Stimulated activated naive CD8-positive, alpha-beta T cell treated with anti-CD3 and anti-CD28 coated beads, Interleukin-15, Interleukin-2, amounts not matched to agents 100 U/mL and 50 U/mL, for 24 hours (primary cell): ENCODE measurements at places on chromosomes 5 and 9.
A peak's percentile ranks its signal among the peaks of the same experiment; 100 is the strongest.

- DNase-seq, result no peak
Observed at GRCh38 chr5:116738615-116739261, 164.1 kb upstream of the SEMA6A start.

DNA sequence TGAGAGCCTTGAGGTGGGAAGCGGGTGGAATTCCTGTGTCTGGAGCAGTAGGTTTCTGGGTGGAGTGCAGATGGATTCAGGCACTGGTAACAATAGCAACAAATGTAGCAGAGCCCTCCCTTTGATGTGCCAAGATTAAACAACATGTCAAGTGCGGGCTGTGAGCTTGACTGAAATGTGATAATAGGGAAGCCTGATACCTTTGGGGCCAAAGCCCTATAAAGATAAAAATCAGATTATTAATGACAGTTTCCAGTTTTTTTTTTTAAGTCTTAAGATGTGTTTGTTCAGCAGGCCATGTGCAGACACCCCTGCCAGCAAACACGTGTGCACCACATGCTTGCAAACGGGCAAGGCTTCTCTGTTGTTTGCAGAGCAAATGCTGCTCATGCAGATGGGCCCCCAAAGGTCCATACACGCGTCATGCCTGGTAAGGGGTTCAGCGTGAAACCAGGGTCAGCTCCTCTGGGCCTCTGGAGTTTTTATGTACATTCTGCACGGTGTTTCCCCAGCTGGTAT is 193.2 kb downstream of the GADD45G start:
- DNase-seq, result no peak

GRCh38 chr9:20640331-20641187 is 18.3 kb upstream of the MLLT3 start:
- DNase-seq, result peak; percentile 81

- DNase-seq, result no peak
Observed at GRCh38 chr9:694092-694402, 147.4 kb upstream of the DMRT1 start.

GRCh38 chr5:138632900-138633489 is 57.8 kb upstream of the HSPA9 start:
- DNase-seq, result peak; percentile 31

DNA sequence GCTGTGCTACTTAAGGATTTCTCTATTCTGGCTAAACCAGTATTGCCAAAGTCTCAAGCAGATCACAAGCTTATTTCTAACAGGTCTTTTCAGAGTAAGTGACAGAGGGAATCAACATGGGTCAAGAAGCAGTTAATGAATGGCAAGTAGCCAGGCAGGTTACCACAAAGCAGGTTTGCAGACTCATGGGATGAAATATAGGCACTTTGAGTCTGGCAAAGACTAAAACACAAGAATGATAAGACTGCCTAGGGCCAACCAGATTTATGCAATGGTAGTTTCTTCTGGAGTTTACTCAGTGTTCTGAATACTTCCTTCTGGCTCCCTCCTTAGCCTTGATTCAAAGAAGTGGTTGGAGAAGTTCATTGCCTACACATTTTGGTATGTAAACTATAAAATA is 3.6 kb downstream of the HMGCS1 start:
- DNase-seq, result no peak

GRCh38 chr5:62143268-62144229 is 162.5 kb upstream of the KIF2A start:
- no peak for DNase-seq

DNA sequence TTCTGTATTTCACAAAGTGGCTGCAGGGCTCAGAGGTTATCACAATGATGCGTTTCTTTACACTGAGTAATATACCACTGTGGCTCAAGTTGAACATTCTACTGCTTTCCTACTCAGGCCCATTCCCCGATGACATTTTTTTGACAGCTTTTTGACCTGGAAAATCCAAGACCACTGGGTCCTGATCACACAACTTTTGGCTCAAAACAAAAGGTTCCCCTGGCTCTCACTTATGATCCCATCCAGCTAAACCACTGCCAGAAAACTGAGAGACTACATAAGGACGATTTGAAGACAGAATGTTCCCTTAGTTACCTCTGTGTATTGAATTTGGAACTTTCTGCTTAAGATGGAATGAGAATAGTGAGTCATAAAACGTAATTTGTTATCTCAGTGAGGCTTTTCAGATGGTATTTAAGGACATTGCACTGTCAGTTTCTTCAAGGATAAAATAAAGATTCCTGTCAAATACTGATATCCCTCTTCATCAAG is 78.0 kb upstream of the FBXL7 start:
- no peak for DNase-seq

- DNase-seq, result no peak
Observed at GRCh38 chr9:71928806-71929205, 17.4 kb downstream of the C9orf85 start.

DNA sequence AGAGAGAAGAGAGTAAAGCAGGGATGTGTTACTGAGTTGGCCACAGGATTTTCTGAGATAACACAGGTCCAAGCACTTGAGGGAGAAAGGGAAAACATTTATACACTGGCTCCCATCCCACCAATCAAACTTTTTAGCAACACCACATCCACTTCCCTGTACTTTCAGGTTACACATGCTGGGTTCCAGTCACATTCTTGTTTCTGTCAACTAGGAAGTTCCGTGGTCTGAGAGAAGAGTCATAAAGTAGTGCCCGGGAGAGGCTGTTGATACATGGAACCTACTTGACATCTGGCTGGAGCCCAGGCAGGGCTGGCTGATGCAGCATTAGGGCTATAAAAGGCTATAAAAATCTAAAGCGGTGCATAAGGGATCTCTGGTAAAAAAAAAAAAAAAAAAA is 473.9 kb upstream of the COX7C start:
- no peak for DNase-seq

DNA sequence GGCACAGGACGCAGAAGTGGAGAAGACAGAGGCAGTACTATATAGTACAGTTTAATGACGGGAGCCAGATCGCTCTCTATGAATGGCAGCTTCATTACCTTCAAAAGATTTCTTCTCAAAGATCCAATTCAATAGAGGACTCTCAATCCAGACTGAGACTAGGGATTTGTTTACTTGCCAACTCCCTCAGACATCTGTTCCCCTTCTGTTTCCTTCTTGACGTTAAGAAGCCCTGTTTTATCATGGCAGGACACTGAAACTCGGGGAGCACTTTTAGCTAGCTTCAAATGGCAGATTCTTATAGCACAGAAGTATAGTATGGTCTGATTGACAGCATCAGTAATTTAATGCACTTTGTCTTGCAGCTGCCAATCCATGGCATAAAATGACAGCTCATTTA is 747.3 kb upstream of the C9orf72 start:
- DNase-seq, result no peak

DNA sequence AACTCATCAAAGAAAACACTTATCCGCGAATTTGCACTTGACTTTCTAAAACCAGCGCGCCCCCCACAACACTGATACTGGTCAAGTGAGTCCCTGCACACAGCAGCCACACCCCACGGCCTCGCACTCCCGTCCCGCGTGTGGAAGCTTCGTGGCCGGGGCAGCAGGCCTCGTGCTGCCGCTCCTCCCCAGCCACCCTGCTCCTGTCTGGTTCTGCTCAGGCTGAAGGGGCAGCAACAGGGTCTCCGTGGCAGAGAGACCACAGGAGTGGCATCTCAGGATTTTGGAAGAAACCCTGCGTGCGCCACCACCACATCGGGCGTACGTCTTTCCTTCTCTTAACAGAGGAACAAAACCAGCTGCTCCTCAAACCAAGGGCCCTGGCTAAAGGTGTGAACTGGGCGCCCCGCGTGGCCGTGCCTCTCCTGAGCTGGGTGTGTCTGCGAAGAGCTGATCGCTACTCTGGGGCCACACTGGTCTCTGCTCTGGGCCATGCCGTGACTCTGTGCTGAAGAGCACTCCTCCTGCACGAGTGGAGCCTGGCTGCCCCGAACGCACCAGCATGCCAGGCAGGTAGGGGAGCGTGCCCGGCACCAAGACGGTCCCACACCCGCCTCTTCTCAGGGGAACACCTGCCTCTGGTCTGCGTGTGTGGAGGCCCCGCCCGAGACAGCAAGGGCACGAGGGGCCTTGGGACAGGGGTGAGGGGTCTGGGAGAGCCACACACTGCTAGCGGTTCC is 17.4 kb upstream of the LHX3 start:
- no peak for DNase-seq

DNA sequence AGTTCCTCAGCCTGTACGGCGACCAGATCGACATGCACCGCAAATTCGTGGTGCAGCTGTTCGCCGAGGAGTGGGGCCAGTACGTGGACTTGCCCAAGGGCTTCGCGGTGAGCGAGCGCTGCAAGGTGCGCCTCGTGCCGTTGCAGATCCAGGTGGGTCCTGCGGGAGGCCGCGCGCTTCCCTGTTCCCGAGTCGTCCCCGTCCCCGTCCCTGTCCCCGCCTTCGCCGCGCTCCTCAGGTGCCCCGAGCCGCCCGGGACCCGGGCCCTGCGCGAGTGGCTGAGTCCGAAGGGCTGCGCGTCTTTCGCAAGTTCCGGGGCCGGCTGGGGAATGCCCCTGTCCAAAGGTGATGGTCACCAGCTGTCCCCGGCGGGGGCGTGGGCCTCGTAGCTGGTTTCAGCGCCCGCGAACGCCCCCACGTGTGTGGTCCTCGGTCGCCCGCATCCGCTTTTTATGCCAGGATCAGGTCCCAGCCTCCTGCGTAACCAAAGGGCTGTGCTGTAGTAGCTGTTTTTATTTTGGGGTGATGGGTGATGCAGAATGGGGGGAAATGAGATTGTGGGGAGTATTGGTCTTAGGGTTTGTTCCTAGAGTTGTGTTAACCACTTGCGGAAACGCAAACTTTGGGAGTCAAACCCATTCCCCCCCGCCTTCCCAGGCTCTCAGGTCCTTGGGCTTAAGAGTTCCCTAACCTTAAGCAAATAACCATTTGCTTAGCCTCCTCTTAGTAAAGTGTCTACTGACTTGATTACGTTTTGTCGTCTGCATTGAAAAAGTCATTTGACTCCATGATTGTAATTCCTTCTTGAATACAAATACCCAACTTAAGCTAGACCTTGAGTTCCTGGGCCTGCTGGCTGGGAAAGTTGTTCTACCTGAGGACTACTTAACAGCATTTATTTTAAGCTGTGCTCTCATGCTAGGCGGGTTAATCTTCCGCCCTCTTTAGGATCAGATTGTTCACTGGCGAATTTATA is 663 bp downstream of the ISOC1 start:
- DNase-seq, result peak; percentile 60

- DNase-seq, result no peak
Observed at GRCh38 chr5:116361171-116361967, 213.3 kb downstream of the SEMA6A start.

GRCh38 chr5:154576429-154576806 is 98.4 kb upstream of the HAND1 start:
- DNase-seq, result no peak

GRCh38 chr9:35398651-35399335 is 91.1 kb upstream of the RUSC2 start:
- DNase-seq, result no peak

- DNase-seq, result no peak
Observed at GRCh38 chr5:175598774-175599173, 59.1 kb upstream of the HRH2 start.

DNA sequence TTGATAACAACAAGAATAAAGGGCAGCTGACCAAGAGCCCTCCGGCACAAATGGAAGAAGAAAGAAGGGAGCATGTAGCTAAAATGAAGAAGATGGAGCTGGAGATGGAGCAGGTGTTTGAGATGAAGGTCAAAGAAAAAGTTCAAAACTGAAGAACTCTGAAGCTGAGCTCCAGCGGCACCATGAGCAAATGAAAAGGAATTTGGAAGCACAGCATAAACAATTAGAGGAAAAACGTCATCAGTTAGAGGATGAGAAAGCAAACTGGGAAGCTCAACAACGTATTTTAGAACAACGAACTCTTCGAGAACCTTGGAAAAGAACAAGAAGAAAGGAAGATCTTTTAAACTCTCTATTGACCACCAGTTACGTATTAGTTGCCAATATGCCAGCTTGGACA is 100.9 kb downstream of the GABBR2 start:
- no peak for DNase-seq

DNA sequence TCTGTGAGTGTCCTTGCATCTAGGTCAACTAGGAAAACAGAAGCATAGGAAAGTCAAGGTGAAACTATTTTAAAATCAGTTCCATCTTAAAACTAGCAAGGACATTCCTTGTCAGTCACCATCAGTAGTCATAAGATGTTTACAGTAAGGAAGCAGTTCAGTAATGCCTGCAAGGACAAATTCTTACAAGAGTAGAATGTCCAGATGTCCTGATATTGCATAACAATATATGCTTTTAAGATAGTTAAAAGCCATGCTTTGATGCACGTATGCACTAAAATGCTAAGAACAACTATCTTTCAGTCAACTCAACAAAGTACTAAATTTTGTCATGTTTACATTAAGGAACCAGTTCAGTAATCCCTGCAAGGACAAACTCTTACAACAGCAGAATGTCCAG is 11.3 kb upstream of the SVEP1 start:
- no peak for DNase-seq

DNA sequence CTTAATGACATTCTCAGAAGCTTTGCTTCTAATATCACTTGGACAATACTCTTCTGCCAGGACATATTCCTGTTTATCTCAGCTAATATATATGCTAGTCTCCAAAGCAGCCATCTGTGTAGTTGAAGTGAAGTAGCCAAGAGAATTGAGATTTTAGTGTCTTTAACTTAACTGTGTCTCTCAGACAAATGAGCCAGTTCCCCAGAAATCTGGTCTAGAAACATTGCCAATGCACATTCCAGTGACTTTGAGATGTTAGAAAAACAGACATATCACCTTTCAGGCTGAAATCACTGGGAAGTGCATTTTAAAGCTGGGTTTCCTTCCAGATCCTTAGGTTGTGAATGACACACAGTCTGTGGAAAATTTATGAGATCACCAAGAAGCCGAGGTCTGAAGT is 114.6 kb downstream of the MTX3 start:
- DNase-seq, result no peak

DNA sequence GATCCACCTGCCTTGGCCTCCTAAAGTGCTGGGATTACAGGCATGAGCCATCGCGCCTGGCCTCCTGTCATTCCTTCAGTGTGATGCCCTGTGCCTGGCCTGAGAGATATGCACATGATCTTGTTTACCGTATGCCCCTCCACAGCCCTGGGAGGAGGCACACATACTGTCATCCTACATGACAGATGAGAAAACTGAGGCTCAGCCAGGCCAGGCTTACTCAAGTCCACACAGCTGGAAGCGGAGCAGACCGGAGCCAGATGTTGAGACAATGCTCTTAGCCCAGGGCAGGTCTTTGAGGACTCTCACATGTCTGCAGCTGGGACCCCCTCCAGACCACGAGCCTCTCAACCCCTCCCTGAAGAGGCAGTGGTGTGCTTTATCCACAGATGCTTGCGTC is 38.7 kb upstream of the SH3PXD2B start:
- no peak for DNase-seq

DNA sequence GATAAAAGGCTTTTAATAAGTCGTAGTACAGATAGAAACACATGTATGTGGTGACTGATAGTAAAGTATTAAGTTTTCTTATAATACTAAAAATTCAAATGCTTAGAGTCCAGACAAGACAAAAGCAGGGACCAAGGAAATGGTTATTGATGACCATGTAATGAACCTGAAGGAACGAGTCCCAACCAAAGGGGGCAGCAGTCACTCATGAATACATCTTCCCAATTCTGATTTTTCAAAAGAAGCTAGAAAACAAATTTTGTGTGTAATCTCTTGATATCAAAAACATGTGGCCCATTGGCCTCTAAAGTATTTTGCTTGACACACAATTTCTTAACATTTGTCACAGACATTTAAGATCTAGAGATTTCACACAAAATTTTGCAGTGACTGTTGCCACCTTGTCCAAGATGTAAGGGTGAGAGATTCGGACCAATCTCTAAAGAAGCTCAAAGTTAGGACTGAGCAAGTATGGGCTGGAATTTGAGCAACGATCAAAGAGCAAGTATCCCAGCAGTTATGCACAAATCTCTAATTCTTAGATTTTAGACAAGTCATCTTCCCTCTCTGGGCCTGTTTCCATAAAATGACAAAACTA is 66.8 kb downstream of the ARL15 start:
- peak; percentile 23 for DNase-seq

- no peak for DNase-seq
Observed at GRCh38 chr5:40484495-40484894, 195.2 kb upstream of the PTGER4 start.
